HT-29 (cell line): ENCODE measurements at places on chromosomes 2 and 18.

- no peak for DNase-seq
Measured at GRCh38 chr2:31079665-31080064, 58.6 kb downstream of the GALNT14 start.

GRCh38 chr2:71102981-71103681 lies 26.9 kb downstream of the MCEE start:
- DNase-seq: peak; percentile 8

- no peak for DNase-seq
Measured at GRCh38 chr2:16716944-16717343, 51.3 kb upstream of the CYRIA start.

GRCh38 chr2:60780721-60781120 lies 24.7 kb downstream of the PAPOLG start:
- DNase-seq: no peak

DNA sequence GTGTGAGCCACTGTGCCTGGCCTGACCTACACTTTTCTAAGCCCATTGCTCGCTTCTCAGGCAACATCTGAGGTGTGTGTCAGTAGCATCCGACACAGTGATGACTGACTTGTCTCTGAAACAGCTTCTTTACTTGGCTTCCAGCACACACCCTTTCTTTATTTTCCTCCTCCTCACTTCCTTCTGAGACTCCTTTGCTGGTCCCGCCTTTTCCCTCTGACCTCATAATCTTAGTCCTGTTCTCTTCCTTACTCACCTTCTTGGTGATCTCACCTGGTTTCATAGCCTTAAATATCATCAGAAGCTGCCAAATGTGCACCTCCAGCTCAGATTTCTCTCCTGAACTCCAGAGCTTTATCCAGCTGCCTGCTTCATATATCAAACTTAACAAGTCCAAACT lies 66.6 kb upstream of the PELI1 start:
- peak; percentile 77 for DNase-seq

- DNase-seq: no peak
Measured at GRCh38 chr2:10284108-10284870, 18.4 kb upstream of the HPCAL1 start.

GRCh38 chr2:181471226-181471625 lies 14.0 kb downstream of the ITGA4 start:
- DNase-seq: no peak

GRCh38 chr2:60555066-60555782 lies 1.8 kb upstream of the BCL11A start:
- peak; percentile 33 for DNase-seq

DNA sequence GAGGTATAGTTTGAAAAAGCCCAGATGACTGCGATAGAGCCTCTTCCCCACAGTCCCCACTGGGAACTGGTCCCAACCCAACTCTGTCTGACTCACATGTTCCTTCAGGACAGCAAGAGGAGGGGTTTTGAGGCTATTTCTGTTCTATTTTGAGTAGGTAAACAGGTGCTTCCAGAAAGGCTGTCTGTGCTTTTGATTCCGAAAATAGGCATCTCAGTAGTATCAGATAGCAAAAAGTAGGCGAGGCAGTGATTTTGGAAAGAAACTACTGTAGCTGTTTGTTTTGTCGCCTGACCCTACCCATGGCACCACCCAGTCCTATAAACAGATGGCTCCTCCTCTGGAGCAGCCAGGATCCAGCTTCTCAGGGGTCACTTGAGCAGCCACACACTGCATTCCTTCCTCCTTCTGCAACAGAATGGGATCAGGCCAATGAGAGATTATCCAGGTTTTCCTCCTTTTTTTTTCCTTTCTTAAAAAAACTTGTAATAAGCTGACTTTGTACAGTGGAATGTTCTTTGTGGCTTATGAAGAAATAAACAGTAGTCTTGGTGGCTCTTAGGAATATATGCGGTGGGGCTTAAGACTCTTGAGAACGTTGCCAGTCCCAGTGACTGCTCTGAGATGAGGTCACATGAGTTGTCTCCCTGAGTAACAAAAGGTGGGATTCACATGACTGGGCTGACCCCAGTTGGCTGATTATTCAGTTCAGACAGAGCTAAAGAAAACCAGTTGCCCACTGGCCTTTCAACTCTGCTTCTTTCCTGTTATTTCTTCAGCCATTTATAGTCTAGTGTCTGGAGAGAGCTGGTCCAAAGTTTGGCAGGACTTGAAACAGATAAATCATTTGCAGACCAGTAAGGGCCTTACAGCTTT lies 98.6 kb downstream of the KCNS3 start:
- no peak for DNase-seq

GRCh38 chr18:31744321-31745067 lies 16.2 kb downstream of the SLC25A52 start:
- no peak for DNase-seq

DNA sequence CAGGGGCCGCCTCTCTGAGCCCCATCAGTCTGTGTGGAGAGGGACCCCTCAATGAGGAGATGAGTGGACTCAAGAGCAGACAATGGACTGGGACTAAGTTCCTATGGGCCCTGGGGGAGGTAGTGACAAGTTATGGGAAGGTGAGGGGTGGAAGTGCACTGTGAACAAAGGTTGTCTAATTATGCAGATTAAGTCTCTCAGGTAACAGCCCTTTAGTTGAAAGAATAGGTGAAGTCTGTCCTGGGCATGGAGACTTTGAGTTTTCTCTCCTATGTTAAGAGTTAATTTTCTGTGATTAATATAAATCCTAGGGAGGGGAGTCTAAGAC lies 243.8 kb downstream of the FAM210A start:
- no peak for DNase-seq

- no peak for DNase-seq
Measured at GRCh38 chr2:24915796-24916195, 4.2 kb downstream of the ADCY3 start.

DNA sequence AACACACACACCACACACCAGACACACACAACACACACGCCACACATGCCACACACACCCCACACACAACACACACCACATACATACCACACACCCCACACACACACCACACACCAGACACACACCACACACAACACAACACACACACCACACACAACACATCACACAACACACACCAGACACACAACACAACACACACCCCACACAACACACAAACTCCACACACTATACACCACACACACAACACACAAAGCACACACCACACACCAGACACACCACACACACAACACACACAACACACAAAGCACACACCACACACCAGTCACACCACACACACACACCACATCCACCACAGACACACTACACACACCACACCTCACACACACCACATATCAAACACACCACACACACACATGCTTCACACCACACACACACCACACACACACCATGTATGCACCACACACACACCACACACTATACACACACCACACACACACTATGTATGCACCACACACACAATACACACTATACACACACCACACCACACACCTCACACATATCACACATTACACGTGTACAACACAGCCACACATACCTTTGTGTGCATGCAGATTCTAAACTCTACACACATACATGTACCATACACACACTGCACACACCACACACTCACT lies 72.2 kb downstream of the TMEM18 start:
- no peak for DNase-seq
